A549 treated with AZD2906 at 1 μM for 4 hours (cell line): ENCODE measurements at places on chromosomes 3 and 15. TPM values are rescaled to one million over a fixed set of nuclear protein-coding genes. Genes with fewer than 3 reads are reported as not detected.

SYNM gene
- 28.0 to 32.4 TPM (median 30.1 TPM) in 5 replicates for total RNA-seq

C3orf33 gene
- 5.0 to 6.5 TPM (median 6.0 TPM) in 5 replicates for total RNA-seq

ZNF860 gene
- total RNA-seq: 1.2 to 2.0 TPM (median 1.4 TPM) in 5 replicates

TGM5 gene
- not detected in 5 replicates for total RNA-seq

RBP2 gene
- total RNA-seq: not detected in 5 replicates

ADAMTS17 gene
- total RNA-seq: 0.13 to 0.42 TPM (median 0.16 TPM) in 5 replicates

SEMA5B gene
- 0.22 to 0.31 TPM (median 0.26 TPM) in 5 replicates for total RNA-seq

NLGN1 gene
- not detected in 5 replicates for total RNA-seq

NPAP1 gene
- not detected in 5 replicates for total RNA-seq

CYP11A1 gene
- total RNA-seq: 0.07 to 0.13 TPM (median 0.10 TPM) in 3 of 5 replicates, not detected in the others

TBL1XR1 gene
- total RNA-seq: 13.0 to 19.1 TPM (median 17.0 TPM) in 5 replicates

RPL39L gene
- 46.3 to 52.0 TPM (median 50.0 TPM) in 5 replicates for total RNA-seq

DNAH12 gene
- total RNA-seq: 0.08 to 0.16 TPM (median 0.08 TPM) in 4 of 5 replicates, not detected in the other

IL17RB gene
- total RNA-seq: 0.67 to 0.91 TPM (median 0.78 TPM) in 5 replicates

KBTBD13 gene
- not detected in 5 replicates for total RNA-seq

LCTL gene
- 0.05 TPM in 1 of 5 replicates, not detected in the others for total RNA-seq

GNAT1 gene
- 0.05 to 0.25 TPM (median 0.22 TPM) in 3 of 5 replicates, not detected in the others for total RNA-seq

BCL2A1 gene
- total RNA-seq: 7.7 to 13.0 TPM (median 9.7 TPM) in 5 replicates

UBAP1L gene
- total RNA-seq: 0.53 to 0.97 TPM (median 0.84 TPM) in 5 replicates

LMAN1L gene
- 0.02 to 0.06 TPM in 2 of 5 replicates, not detected in the others for total RNA-seq

C3orf49 gene
- total RNA-seq: not detected in 5 replicates

KLHL6 gene
- total RNA-seq: 0.01 TPM in 1 of 5 replicates, not detected in the others

UROC1 gene
- not detected in 5 replicates for total RNA-seq

P2RY12 gene
- not detected in 5 replicates for total RNA-seq

SLMAP gene
- 17.4 to 22.7 TPM (median 21.8 TPM) in 5 replicates for total RNA-seq

BTLA gene
- total RNA-seq: 0.05 to 0.08 TPM (median 0.06 TPM) in 3 of 5 replicates, not detected in the others

P2RY13 gene
- total RNA-seq: not detected in 5 replicates

ROPN1B gene
- total RNA-seq: not detected in 5 replicates

RETNLB gene
- total RNA-seq: not detected in 5 replicates

SLC12A6 gene
- 3.5 to 6.4 TPM (median 5.6 TPM) in 5 replicates for total RNA-seq

STAB1 gene
- total RNA-seq: 0.07 to 0.18 TPM (median 0.16 TPM) in 5 replicates

ADGRG7 gene
- not detected in 5 replicates for total RNA-seq

PAK6 gene
- 0.21 to 0.46 TPM (median 0.29 TPM) in 5 replicates for total RNA-seq

SLC2A2 gene
- total RNA-seq: not detected in 5 replicates

VILL gene
- 0.06 to 0.26 TPM (median 0.12 TPM) in 4 of 5 replicates, not detected in the other for total RNA-seq

SLC33A1 gene
- total RNA-seq: 12.9 to 15.4 TPM (median 14.1 TPM) in 5 replicates

TNNC1 gene
- total RNA-seq: 0.86 to 1.4 TPM (median 1.1 TPM) in 5 replicates

TUSC7 gene
- total RNA-seq: not detected in 5 replicates

PLA2G4D gene
- not detected in 5 replicates for total RNA-seq

BNC1 gene
- 0.63 to 0.85 TPM (median 0.65 TPM) in 5 replicates for total RNA-seq

LARP6 gene
- total RNA-seq: 46.3 to 81.2 TPM (median 74.1 TPM) in 5 replicates

CHST2 gene
- total RNA-seq: 0.97 to 1.6 TPM (median 1.4 TPM) in 5 replicates

CFAP91 gene
- 0.23 to 0.35 TPM (median 0.25 TPM) in 4 of 5 replicates, not detected in the other for total RNA-seq

CPLX3 gene
- total RNA-seq: not detected in 5 replicates

ADAMTSL3 gene
- 0.27 to 0.41 TPM (median 0.37 TPM) in 5 replicates for total RNA-seq

DNAH1 gene
- total RNA-seq: 0.64 to 1.2 TPM (median 0.90 TPM) in 5 replicates

C3orf80 gene
- 0.92 to 1.4 TPM (median 1.2 TPM) in 5 replicates for total RNA-seq
